Peyer's patch (tissue), 4 donors: ENCODE measurements at places on chromosomes 2 and 18.
A peak's percentile ranks its signal among the peaks of the same experiment; 100 is the strongest.

DNA sequence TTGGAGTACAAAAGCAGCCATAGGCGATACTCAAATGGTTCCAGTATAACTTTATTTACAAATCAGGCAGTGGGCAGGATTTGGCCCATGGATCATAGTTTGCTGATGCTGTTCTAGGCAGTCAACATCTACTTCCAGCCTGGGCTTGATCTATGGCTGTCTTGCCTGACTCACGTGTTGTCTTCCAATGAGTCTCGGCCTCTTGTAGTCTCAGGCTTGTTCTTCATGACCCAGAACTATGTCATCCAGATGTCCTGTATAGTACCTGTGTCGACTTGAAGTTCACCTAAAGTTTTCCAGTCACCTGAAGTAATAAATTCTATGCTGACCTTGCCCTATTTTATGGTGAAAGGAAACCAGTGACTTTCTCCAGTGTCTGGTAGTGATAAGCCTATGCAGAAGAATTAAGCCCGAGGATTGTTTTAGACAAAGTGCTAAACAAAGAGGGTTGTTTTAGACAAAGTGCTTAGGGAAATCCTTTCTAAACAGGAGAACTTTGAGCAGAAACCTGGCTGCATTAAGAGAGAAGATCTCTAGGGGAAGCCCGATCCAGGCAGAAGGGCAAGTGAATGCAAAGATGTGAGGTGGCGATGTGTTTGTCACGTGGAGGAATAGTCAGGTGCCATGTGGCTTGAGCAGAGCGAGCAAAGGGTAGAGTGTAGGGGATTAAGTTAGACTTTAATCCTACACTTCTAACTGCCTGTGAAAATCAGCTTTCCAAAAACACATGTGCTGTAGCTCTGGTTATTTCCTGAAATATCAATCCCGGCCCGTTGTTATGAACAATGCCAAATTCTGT is 8.5 kb upstream of the THNSL2 start:
- H3K36me3 ChIP-seq, result no peaks in the 10 kb centered on the region
- no peak overlapping the region for H3K4me3 ChIP-seq
- H3K4me1 ChIP-seq, result no peaks in the 10 kb centered on the region
- no peaks in the 10 kb centered on the region for H3K27me3 ChIP-seq
- H3K27ac ChIP-seq, result no peak overlapping the region

DNA sequence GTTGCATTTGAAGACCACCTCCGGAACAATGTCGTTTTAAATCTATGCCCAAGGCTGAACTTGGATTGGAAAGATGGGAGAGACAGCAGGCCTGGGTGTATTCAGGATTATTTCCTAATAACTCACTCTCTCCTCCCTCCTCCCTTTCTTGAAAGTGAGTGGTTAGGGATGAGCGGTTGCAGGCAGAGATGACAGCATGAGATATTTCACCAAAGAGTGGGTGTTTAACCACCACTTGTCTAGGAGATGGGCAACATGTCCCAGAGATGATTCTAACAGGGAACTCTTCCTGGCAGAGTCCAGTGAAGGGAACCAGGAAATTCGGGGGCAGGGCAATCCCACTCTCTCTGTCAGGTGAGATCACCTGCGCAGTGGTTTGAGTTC is 123.2 kb downstream of the KCTD1 start:
- no peaks in the 10 kb centered on the region for H3K27me3 ChIP-seq
- H3K4me3 ChIP-seq, result no peak overlapping the region
- H3K36me3 ChIP-seq, result no peaks in the 10 kb centered on the region

DNA sequence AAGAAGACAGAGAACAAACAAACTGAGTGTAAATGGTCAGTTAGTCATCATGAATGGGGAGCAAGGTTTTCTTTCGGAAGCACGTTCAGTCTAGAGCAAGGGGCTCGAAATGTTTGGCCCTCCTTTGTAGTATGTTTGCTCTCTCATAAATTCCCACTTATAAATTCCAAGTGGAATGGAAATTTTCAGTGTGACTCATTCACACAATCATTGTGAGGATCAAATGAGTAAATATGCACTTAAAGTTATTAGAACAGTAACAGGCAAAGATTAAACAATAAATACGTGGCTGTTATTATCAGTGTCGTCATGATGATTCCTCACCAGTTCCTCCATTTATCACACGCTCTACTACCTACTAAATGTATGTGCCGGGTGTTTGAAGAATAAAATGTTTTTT is 10.5 kb downstream of the CNGA3 start:
- DNase-seq, result no peak
- no peak overlapping the region for H3K4me3 ChIP-seq
- no peaks in the 10 kb centered on the region for H3K4me1 ChIP-seq
- H3K36me3 ChIP-seq, result no peaks in the 10 kb centered on the region
- no peaks in the 10 kb centered on the region for H3K27me3 ChIP-seq
- no peak overlapping the region for H3K27ac ChIP-seq

- no peaks in the 10 kb centered on the region for H3K27me3 ChIP-seq
- H3K27ac ChIP-seq, result peak overlapping the region; percentile 73
- H3K4me3 ChIP-seq, result no peak overlapping the region
- no peak for DNase-seq
Observed at GRCh38 chr18:76475450-76476194, 19.4 kb downstream of the ZNF516 start.

DNA sequence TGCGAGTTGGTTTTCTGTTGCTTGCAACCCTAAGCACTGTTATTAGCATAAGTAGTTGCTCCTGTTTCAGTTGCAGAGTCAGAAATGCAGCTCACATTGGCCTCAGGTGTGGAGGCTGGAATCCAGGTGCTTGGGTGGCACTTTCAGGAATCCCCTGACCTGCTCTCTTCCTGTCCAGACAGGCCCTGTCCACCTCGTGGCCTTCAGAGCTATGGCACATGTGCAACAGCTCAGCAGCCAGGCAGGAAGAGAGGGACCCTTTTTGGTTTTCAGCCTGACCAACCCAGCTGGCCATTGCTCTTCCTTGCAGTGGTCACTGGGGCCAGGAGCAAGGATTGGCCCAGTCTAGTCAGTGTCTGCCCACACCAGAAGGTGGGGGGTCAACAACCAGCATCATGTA is 12.7 kb downstream of the ACOXL start:
- no peaks in the 10 kb centered on the region for H3K36me3 ChIP-seq
- DNase-seq, result no peak
- no peak overlapping the region for H3K4me3 ChIP-seq
- no peaks in the 10 kb centered on the region for H3K27me3 ChIP-seq
- no peak overlapping the region for H3K27ac ChIP-seq

- no peak overlapping the region for H3K4me3 ChIP-seq
- H3K27ac ChIP-seq, result no peak overlapping the region
- no peaks in the 10 kb centered on the region for H3K4me1 ChIP-seq
- H3K36me3 ChIP-seq, result no peaks in the 10 kb centered on the region
Observed at GRCh38 chr2:88265352-88266303, 95.5 kb downstream of the THNSL2 start.

GRCh38 chr2:238581126-238581525 is 154.4 kb downstream of the ASB1 start:
- no peaks in the 10 kb centered on the region for H3K36me3 ChIP-seq
- H3K4me3 ChIP-seq, result no peak overlapping the region
- peak; percentile 5 for DNase-seq
- H3K4me1 ChIP-seq, result no peaks in the 10 kb centered on the region
- no peak overlapping the region for H3K27ac ChIP-seq
- H3K27me3 ChIP-seq, result no peaks in the 10 kb centered on the region

DNA sequence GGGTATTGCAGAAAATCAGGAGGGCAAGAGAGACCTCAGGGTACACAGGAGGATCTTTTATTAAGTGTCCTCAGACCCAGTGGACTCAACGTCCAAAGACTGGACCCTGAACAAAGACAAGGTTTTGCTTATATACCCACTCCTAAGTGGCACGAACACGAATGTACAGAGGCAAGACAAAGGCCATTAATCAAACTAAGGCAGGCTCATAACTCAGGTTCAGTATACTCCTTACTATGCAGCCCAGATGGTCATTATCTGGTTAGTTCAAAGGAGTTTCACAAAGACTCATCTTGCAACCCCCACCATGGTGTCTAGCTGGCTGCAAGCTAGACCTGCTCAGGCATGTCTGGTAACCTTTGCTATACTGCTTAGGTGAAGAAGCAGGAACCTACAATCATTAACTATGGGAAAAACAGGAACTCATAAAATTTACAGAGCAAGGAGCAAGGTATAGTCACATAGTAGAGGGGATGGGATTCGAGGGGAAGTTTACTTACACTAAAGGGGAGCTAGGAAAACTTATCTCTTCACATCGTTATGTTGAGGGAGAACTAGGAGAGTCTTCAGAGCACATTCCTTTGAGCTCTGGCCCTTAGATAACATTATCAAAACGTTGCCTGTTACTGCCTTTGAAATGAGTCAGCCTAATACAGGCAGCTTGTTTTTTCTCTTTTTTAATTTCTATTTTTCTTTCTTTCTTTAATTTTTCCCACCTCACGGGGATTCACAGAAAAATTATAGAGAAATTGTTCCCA is 33.9 kb downstream of the SLC4A3 start:
- no peaks in the 10 kb centered on the region for H3K4me1 ChIP-seq
- H3K27ac ChIP-seq, result no peak overlapping the region
- no peaks in the 10 kb centered on the region for H3K27me3 ChIP-seq
- H3K36me3 ChIP-seq, result no peaks in the 10 kb centered on the region
- H3K4me3 ChIP-seq, result no peak overlapping the region

DNA sequence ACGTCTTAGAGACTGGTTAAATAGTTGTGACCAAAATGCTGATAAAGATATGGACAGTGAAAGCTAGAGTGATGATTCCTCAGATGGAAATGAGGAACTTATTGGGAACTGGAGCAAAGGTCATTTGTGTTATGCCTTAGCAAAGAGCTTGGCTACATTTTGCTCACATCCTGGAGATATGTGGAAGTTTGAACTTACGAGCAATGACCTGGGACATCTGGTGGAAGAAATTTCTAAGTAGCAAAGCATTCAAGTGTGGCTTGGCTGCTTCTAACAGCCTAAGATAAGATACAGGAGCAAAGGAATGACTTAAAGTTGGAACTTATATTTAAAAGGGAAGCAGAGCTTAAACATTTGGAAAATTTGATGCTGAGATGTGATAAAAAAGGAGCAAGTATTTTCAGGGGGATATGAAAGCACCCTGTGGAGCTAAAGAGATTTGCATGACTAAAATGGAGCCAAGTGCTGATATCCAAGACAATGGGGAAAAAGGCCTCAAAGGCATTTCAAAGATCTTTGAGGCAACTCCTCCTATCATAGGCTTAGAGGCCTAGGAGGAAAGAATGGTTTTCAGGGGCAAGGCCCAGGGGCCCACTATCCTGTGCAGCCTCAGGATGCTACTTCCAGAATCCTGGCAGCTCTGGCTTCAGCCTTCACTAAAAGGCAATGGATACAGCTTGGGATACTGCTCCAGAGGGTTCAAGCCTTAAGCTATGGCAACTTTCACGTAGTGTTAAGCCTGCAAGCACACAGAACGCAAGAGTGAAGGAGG is 124.1 kb upstream of the KLHL14 start:
- H3K27me3 ChIP-seq, result no peaks in the 10 kb centered on the region
- no peaks in the 10 kb centered on the region for H3K4me1 ChIP-seq
- no peaks in the 10 kb centered on the region for H3K36me3 ChIP-seq
- H3K4me3 ChIP-seq, result no peak overlapping the region
- no peak for DNase-seq
- no peak overlapping the region for H3K27ac ChIP-seq

GRCh38 chr2:113282747-113283533 is 4.2 kb upstream of the PAX8 start:
- H3K27me3 ChIP-seq, result no peaks in the 10 kb centered on the region
- H3K27ac ChIP-seq, result no peak overlapping the region
- peaks cover 5% of the 10 kb centered on the region for H3K4me1 ChIP-seq
- H3K36me3 ChIP-seq, result no peaks in the 10 kb centered on the region
- DNase-seq, result peak; percentile 79
- no peak overlapping the region for H3K4me3 ChIP-seq

- DNase-seq, result no peak
- H3K4me1 ChIP-seq, result no peaks in the 10 kb centered on the region
- H3K27ac ChIP-seq, result no peak overlapping the region
- H3K4me3 ChIP-seq, result no peak overlapping the region
Observed at GRCh38 chr18:67783196-67783946, 266.9 kb upstream of the DSEL start.

DNA sequence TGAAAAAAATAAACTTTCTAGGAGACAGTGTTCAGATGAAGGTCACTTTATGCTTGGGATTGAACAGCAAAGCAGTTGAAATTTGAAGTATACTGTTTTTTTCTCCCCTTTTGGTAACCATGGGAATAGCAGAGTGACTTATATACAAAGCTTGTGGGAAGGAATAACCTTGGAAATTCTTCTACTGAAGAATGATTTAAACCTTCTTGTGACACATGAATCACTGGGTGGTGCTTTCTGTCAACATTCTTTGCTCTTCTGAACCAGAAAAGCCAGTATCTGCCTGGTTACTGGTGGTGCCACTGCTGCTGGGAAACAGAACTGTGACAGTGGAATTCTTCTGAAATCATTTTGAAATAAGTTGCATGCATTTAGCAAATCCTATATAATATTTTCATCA is 39.4 kb upstream of the RND3 start:
- H3K4me1 ChIP-seq, result peaks cover 4% of the 10 kb centered on the region
- H3K27ac ChIP-seq, result no peak overlapping the region
- H3K36me3 ChIP-seq, result no peaks in the 10 kb centered on the region

GRCh38 chr2:129469871-129470270 is 509.6 kb upstream of the RAB6C start:
- H3K4me1 ChIP-seq, result no peaks in the 10 kb centered on the region
- H3K4me3 ChIP-seq, result no peak overlapping the region
- DNase-seq, result no peak
- H3K36me3 ChIP-seq, result no peaks in the 10 kb centered on the region
- H3K27me3 ChIP-seq, result no peaks in the 10 kb centered on the region
